ENCODE measurements at places on chromosomes 16 and 17.

GRCh38 chr17:61981323-61981722, 53.5 kb upstream of the INTS2 start:
- DNase-seq, result no peak

DNA sequence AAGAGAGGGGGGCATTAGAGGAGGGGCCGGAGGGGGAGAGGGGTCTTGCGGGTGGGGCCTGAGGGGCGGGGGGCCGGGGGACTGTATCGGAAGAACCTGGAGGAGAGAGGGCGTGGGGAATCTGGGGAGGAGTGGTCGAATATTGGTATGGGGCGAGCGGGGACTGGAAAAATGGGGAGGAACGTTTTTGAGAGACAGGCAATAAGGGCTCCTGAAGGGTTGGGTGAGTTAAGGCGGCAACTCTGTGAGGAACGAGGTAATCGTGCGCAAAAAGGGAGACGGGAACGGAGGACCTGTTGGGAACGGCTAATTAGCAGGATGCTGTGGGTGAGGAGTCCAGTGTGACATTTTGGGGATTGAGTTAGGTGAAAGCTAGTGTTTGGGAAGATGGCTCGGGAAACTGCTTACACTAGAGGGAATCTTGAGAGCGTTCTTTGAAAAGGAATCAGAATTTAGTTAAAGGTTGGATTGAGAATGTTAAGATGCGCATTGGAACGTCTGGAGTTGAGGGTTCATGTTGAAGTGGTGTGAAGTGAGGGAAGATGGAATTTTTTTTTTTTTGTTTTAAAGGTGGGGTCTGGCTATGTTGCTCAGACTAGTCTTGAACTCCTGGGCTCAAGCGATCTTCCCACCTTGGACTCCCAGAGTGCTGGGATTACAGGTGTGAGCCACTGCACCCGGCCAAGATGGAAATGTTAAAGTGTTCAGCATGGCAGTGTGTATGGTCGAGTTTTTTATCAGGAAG, 662 bp downstream of the WIPF2 start:
- peak; percentile 81 for DNase-seq

- no peak for DNase-seq
Measured at GRCh38 chr17:82239401-82239925, 10.6 kb downstream of the SLC16A3 start.

GRCh38 chr17:68621065-68621464, 19.9 kb upstream of the FAM20A start:
- DNase-seq, result no peak

GRCh38 chr17:79633154-79633553, 22.3 kb upstream of the RBFOX3 start:
- DNase-seq, result no peak

GRCh38 chr17:63848834-63849689, 6.6 kb upstream of the SMARCD2 start:
- DNase-seq, result peak; percentile 66

DNA sequence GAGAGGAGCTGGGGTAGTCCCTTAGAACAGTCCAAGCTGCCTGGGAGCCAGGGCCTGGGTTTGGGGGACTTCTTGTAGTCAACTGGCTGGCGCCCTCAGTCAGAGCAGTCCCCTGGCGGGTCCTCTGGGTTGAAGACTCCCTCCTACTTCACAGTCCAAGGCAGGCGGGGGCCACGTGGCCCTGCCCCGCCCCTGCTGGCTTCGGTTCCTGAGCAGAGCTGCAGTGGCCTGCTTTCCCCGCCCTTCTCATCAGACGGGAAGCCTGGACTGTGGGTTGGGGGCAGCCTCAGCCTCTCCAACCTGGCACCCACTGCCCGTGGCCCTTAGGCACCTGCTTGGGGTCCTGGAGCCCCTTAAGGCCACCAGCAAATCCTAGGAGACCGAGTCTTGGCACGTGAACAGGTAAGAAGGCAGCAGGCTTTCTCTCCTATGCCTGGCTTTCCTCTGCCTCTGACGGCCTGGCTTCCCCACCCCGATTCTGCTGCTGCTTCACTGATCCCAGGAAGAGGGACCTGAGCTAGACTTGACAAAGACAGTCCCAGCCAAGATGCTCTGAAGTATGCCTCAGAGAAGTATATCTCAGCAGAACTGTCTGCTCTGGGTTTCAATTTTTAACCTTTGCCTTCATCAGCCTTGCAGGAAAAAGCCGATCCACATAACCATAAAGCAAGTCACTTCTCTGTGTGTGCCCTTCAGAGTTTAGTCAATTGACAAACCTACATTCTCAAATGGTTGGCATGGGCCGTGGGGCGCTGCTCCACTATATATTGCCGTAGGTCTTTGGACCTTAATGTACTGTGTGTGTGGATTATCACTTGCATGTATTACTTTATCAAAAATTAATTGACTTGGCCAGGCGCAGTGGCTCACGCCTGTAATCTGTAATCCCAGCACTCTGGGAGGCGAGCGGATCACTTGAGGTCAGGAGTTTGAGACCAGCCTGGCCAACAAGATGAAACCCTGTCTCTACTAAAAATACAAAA, 56.3 kb downstream of the SF3B3 start:
- DNase-seq, result no peak

DNA sequence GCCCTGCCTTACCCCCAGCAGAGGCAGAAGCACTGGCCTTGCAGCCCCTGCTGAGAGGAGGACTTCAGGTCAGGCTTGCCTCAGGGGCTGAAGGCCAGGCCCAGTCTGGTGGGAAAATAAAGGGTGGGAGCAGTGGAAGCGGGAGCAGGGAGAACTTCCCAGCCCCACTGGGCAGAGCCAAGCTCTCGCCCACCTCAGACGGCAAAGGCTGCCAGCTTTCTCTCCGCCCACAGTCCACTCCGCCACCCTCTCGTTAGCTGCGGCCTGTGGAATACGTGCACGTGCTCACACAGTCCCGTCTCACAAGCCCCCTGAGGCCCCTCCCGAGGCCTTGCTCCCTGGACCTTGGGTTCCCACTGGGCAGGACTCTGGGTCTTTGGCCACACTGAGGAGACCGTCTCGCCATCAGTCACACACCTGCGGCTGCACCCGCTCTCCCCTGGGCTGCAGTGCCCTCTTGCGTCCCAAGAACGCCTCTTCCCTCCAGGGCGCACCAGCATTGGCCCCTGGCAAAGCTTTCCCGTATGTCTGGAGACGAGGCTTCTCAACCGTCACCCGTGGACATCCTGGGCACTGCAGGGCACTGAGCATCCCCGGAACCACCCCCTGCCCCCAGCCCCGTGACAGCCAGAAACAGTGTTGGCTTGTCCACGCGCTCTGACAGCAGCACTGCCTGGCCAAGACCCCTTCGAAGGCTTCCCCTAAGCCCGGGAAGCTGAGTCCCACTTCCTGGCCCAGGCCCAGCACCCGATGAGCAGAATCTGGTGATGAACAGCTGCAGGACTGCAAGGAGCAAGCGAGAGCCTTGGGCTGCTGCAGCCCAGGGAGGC, 8.3 kb downstream of the MRPL28 start:
- peak; percentile 82 for DNase-seq

- no peak for DNase-seq
Measured at GRCh38 chr17:66720567-66720966, 114.3 kb upstream of the CACNG5 start.

All from NCI-H2081 (cell line).